ENCODE measurements at places on chromosomes 1 and 21.

GRCh38 chr1:206036663-206037455 is 13.2 kb upstream of the CTSE start:
- no peak for DNase-seq

- no peak for DNase-seq
These were observed 81.2 kb upstream of the EFHD2 start for GRCh38 chr1:15328351-15329103.

GRCh38 chr1:47523835-47524215 is 86.0 kb downstream of the FOXD2 start:
- no peak for DNase-seq

DNA sequence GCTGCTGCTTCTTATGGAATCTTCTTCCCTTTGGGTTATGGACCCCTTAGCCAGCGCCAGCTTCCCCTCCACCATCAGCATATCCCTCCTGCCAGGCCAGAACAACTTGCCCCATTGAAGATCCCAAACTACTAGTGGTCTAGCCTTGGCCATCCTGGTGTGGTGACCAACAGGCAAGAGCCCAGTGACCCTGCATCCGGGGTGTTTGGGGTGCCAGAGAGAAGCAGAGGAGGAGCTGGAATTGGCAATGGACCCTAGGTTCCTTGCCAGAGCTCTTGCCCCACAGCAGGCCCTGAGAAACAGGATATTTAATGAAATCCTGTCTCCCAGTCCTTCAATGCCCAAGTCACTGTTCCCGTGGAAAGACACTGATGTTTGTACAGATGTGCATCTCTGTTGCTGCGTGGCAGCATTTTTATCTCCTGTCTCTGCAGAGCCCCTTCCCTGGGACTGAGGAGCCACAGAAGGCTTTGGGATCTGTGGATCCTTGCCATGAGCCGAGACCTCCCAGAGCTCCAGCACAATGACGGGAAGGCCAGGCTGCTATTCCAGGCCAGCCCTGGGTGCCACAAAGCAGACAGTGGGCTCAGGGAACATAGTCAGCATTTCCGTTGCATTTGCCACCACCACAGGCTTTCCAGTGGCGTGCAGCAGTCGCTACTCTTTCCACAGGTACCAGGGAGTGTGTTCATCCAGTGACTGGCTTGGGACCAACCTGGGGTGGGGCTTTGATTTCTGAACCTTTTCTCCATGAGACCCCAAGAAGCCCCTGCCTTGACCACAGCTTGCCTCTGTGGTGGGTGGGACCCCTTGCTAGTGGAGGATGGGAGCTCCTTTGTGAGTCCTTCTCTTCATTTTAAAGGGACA is 21.6 kb downstream of the NAV1 start:
- no peak for DNase-seq

DNA sequence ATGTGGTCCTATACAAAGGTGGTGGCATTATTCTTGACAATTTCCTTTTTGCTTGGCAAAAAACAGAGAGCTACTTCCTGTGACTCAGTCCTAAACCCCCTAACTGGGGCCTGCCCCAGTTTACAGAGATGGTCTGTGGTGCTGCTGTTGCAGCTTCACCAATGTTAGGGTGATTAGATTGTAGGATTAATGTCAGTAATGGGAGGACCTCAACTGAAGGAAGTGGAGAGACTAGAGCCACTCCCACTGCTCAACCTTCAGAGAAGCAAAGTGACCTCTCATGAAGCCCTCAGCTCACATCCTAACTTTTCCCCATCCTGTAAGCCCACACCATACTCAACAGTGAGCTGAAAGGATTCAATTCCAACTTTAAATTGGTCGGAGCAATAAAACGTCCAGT is 3.6 kb downstream of the S100A6 start:
- DNase-seq = no peak

GRCh38 chr1:162446946-162447345 is 35.0 kb upstream of the SH2D1B start:
- DNase-seq = no peak

DNA sequence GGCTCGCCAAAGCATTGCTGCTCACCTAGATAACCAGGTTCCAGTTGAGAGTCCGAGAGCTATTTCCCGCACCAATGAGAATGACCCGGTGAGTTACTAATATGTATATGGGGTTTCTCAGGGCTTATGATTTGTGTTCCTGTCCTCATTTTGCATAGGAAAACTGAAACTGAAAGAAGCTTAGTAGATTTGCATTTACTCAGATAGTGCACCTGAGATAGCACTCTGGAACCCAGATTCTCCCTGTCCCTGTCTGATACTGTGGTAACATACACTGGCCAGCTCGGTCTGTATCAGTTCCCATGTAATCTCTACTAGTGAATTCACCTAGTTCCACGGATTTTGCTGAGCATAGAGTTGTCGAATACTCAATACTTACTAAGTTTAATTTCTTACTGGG is 28.1 kb downstream of the DAP3 start:
- DNase-seq = no peak

DNA sequence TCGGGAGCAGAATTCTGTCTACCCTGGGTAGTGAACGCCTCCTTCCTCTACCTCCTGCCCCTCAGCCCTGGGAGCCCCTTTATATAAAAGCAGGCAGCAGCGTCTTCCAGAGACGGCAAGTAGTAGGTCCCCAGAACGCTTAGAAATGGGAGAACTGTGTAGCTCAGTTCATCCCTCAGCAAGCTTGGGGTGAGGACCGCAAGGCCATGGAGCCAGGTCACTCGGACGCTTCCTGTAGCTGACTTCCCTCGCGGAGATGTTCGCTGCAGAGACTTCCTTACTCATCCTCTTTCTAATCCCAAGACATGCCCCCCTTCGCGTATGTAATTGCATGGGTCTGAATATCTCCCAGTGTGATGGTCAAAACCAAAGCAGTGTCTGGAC is 141.4 kb upstream of the COA6 start:
- no peak for DNase-seq

- DNase-seq = no peak
These were observed 7.0 kb downstream of the ENSA start for GRCh38 chr1:150622303-150622975.

DNA sequence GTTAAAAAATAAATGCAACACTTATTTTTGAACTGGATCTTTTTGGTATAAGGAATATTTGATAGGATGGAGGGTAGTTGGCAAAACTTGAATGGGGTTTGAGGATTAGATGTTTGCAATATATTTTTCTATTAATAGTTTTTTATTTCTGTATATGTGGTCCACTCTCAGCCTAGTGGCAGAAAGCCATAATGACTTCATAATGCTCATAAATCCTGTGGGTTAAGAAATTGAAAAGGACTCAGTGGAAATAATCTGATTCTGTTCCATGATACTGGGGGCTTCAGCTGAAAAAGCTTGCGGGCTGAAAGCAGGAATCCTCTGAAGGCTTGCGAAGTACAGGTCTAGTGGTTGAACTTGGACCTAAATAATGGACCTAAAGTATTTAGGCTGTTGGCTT is 1028.6 kb upstream of the PRMT6 start:
- DNase-seq = no peak

DNA sequence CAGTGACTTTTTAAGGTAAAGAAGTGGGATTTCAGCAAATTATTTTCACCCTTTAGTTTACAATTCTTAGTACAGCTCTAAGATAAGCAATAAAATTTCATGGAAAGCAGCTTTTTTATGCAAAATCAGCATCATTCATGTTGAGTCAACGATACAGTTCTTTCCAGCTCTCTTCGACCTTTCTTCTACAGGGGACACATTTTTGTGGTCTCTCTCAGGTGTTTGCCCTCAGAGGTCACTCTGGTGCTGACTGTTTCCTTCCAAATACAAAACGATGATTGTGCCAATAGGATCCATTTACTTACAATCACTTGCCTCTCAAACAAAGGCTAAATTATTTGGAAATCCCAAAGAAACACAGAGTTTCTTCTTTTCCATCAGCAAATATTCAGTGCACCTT is 51.0 kb downstream of the PSMG1 start:
- no peak for DNase-seq

DNA sequence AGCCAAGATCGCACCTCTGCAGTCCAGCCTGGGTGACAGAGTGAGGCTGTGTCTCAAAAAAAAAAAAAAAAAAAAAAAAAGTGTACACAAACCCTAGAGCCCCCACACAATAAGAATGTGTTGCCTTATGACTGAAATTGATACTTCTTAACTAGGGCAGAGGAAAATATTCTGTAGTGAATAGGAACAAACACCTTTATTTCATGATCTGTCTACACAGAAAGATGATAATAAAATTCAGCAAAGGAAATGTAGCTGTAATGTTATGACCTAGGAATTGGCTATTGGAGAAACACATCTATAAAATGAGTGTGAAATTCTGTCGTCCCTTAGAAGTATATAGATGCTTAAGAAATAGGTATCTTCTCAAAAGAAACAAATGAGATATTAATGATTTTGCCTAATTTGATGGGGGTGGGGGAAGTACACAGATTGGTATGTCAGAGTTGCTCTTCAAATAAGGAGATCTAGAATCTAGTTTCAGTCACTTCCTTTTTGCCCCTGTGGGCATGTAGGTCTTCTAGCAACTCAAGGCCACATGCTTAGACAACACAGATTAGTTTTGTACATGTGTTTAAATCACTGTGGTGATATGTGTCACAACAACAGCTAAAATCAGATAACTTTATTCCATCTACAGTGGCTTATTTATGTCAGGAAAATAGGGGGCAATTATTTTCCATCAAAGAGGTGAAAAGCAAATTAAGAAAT is 10.7 kb upstream of the GPR25 start:
- DNase-seq = no peak

GRCh38 chr1:110281363-110282290 is 57.5 kb upstream of the RBM15 start:
- DNase-seq = no peak

GRCh38 chr1:211714154-211714553 is 38.7 kb upstream of the NEK2 start:
- DNase-seq = no peak

- DNase-seq = no peak
These were observed 136.8 kb upstream of the IRF2BP2 start for GRCh38 chr1:234746798-234747196.

DNA sequence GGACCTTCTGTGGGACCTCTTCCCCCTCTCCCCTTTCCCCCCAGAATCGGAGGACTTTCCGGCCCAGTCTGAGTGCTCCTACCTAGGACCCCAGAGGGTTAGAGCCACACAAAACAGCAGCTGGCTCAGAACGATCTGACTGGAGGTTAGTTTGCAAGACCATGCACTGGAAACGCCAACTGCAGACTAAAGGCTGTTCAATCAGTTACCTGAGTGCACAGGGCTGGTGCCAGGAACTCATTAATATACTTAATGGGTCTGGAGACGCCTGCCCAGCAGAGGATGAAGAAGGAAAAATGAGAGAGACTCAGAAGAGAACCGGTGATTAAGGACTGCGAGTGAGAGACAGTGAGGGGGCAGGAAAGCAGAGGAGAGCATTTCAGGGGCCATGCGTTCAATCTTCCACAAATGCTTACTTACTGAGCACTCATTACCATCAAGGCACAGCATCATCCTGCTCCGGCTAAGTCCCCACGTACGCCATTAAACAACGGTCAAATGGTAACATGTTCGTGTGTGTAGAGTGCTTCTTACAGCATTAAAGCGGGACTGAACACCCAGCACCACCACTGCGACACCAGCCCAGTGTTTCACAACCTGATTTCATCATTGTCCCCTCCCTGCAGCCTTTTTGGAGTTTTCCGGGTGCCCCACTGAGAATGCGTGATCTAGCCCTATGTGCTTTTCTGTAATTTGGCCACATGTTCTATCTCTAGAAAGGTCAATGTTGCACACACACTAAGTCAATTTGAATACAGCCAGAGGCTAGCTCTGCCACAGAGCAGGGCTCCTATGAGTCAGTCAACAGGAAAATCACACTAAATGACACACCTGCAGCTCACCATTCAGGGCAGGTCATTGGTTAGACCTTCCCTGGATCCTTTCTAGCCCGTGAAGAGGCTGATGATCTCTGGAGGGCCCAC is 7.6 kb downstream of the ENO1 start:
- no peak for DNase-seq

DNA sequence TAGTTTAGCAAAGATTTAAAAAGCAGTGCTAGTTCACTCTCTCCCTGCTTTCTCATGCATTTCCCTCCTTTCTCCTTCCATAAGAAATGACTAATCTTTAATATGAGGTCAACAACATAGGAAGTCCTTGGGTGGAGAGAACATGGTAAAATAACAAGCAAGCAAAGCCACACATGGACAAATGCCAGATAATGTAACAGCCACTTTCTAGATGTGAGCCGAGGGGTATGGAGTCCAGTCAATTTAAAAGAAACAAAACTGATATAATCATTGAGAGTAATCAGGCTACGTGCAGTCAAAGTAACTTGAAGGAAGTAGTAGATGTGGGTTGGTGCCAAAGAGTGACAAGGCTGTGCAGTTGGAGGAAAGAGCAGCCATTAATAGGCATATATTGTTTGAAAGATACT is 69.6 kb downstream of the DUSP10 start:
- DNase-seq = no peak

DNA sequence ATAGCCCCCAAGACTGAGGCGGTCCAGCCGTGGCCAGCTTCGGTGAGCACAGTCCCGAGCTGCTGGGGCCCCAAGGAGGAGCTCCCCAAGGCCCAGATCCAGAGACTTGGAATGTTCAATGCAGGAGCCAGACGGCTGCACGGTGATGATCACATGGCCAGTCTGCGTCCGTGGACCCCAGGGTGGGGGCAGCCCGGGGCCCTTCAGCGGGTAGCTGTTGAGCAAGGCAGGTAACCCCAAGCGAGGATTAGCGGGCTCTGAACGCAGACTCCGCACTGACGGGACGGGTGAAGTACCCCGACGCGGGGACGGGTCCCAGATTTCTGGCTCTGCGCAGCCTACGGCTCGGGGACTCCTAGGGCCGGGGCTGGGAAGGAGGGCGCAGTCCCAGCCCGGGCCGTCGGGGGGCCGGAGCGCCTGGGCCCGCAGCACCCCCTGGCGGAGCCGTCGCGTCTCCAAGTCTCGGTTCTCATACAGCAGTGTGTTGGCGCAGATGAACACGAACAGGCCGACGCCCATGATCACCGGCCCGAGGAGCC is 2.7 kb downstream of the TMEM200B start:
- no peak for DNase-seq

DNA sequence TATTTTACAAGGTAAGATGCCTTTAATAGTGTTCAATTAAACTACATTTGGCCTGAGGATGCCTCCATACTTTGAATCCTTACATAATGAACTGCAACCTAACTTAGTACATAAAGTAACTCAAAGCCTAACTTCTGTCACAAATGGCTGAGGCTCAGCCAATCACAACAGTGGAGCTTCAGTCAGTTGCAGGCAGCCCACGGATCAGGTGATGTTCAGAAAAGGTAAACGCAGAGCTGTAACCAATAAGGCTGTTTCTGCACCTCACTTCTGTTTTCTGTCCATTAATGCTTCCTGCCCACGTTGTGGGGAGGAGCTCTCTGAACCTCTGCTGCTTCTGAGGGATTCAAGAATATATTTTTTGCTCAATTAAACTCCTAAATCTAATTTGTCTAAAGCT is 94.8 kb upstream of the KIAA0040 start:
- no peak for DNase-seq
